ENCODE measurements at places on chromosomes 2 and 18. TPM values are rescaled to one million over a fixed set of nuclear protein-coding genes. Genes with fewer than 3 reads are reported as not detected.

CTLA4 gene
- not detected for total RNA-seq

NGEF gene
- total RNA-seq, result 2.1 TPM

UGT1A4 gene
- total RNA-seq, result not detected

DNA sequence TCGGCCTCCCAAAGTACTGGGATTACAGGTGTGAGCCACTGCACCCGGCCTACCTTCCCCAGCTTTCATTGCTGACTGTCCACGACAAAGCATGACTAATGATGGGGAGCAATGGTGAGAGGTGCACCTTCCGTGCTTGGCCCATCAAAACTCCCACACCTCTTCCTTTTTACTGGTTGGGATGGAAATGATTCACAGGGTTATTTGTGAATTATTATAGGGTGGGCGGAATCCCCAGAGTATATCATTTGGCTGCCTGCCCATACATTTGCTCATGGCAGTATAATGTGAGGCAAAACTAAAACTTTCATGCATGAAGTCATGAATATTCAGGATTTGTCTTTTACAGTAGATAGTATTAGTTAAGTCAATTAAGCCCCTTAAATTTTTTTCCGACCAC lies 334.2 kb upstream of the NETO1 start:
- no peaks in the 10 kb centered on the region for H3K36me3 ChIP-seq
- no peak overlapping the region for H3K27ac ChIP-seq
- no peak for DNase-seq
- H3K4me1 ChIP-seq, result no peaks in the 10 kb centered on the region

GRCh38 chr18:72058851-72059250 lies 485.3 kb downstream of the CBLN2 start:
- H3K4me3 ChIP-seq, result no peak overlapping the region
- no peaks in the 10 kb centered on the region for H3K36me3 ChIP-seq
- H3K27me3 ChIP-seq, result no peaks in the 10 kb centered on the region
- no peak overlapping the region for H3K27ac ChIP-seq
- DNase-seq, result no peak
- H3K4me1 ChIP-seq, result no peaks in the 10 kb centered on the region

DNA sequence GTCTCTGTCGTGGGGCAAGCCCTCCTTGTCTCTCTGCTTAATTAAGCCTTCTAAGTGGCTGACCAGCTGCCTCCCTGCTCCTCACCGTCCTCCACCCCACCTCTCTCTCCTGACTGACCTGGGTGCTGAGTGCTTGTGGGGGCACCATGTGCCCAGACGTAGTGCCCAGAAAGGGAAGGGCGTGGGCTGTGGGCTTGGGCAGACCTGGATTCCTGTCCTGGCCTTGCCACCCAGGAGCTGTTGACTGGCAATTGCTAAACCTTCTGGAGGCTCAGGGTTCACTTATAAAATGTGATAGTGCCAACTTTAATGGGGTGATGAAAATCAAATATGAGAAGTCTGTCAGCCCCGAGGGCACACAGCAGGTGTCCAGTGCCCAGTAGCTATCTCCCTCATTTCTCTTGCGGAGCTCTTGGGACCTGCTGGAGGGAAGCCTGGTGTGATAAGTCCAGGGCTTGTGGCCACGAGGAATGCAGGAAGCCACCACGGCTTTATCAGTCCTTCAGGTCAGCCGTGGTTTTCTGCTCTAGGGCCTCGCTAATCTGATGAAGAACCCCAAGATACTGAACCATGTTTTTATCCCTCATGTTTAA lies 22.0 kb upstream of the INHBB start:
- H3K4me3 ChIP-seq, result no peak overlapping the region
- DNase-seq, result no peak
- H3K27me3 ChIP-seq, result peaks cover 18% of the 10 kb centered on the region
- no peak overlapping the region for H3K27ac ChIP-seq
- no peaks in the 10 kb centered on the region for H3K4me1 ChIP-seq
- no peaks in the 10 kb centered on the region for H3K36me3 ChIP-seq

DNA sequence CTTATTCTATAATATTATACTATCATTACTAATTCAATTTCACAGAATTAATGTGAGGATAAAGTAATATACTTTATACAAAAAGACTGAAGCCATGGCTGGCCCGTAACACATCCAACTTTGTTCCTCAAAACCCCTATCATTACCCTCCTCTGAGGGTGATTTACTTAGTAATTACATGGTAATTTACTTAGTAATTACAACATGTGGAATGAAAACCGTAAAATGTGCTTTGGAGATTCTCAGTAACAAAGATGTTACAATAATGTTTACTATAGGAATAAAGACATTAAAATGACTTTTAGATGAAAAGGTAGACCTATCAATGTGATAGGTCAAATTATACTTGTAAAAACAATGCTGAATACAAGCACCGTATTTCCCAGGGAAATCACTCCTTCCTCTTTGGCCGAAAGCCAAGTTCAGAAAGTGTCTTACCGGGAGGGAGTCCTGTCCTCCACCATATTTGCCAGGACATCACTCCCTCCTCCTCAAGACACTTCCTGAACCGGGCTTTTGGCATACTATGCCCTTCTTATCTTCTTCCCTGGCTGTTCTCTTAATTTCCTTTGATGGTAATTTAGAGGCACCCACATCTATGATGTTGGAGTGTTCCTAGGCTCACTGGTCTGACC lies 1047.8 kb downstream of the SOCS6 start:
- no peaks in the 10 kb centered on the region for H3K4me1 ChIP-seq
- H3K27ac ChIP-seq, result no peak overlapping the region
- no peaks in the 10 kb centered on the region for H3K36me3 ChIP-seq
- DNase-seq, result no peak
- no peak overlapping the region for H3K4me3 ChIP-seq

- H3K4me3 ChIP-seq, result no peak overlapping the region
- no peak for DNase-seq
- H3K36me3 ChIP-seq, result no peaks in the 10 kb centered on the region
- peaks cover 28% of the 10 kb centered on the region for H3K4me1 ChIP-seq
- no peak overlapping the region for H3K27ac ChIP-seq
Observed at GRCh38 chr2:134244086-134244485, 9.8 kb upstream of the MGAT5 start.

DNA sequence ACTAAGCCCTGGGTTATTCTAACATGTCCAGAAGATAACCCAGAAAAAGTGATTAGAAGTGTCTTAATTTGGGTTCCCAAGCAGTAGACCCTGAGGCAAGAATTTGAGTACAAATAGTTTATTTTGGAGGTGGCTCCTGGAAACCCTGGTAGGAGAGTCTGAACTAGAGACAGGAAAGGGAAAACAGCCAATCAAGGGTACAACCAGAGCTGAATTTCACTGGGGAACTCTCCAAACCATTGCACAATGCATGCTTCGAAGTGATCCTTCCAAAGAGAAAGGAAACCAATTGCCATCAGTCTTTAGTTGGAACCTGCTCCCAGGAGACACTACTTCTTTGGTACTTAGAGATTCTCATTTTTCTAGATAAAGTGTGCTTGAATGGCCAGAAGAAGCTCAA lies 361.5 kb downstream of the MBD2 start:
- H3K36me3 ChIP-seq, result no peaks in the 10 kb centered on the region
- no peak overlapping the region for H3K27ac ChIP-seq
- DNase-seq, result peak; percentile 1
- no peaks in the 10 kb centered on the region for H3K27me3 ChIP-seq
- no peak overlapping the region for H3K4me3 ChIP-seq

UPP2 gene
- not detected for total RNA-seq

CRACDL gene
- total RNA-seq, result 0.04 TPM

- no peak overlapping the region for H3K4me3 ChIP-seq
- peaks cover 26% of the 10 kb centered on the region for H3K4me1 ChIP-seq
- no peaks in the 10 kb centered on the region for H3K27me3 ChIP-seq
- no peaks in the 10 kb centered on the region for H3K36me3 ChIP-seq
- no peak for DNase-seq
- H3K27ac ChIP-seq, result peak overlapping the region; percentile 44
Observed at GRCh38 chr2:24994146-24994724, 22.5 kb upstream of the DNAJC27 start.

DNA sequence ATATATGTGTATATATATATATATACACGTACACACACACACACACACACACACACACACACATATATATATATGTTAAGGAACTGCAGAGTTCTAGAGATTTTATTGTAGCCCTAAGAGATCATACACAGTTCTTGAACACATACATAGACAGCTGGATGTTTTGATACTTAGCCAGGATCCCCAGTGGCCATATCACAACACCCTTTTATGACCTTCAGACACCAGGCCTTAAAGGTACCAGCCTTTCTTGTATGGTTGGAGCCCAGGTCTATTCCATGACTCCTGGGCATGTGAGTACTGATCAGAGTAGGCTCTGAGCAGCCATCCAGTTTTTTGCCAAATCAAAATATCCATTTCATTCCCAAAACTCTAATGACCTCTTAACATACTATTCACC lies 138.3 kb downstream of the MYO1B start:
- H3K4me1 ChIP-seq, result no peaks in the 10 kb centered on the region
- no peak overlapping the region for H3K4me3 ChIP-seq
- no peak overlapping the region for H3K27ac ChIP-seq
- no peak for DNase-seq
- H3K36me3 ChIP-seq, result peaks cover 29% of the 10 kb centered on the region
- no peaks in the 10 kb centered on the region for H3K27me3 ChIP-seq

DNA sequence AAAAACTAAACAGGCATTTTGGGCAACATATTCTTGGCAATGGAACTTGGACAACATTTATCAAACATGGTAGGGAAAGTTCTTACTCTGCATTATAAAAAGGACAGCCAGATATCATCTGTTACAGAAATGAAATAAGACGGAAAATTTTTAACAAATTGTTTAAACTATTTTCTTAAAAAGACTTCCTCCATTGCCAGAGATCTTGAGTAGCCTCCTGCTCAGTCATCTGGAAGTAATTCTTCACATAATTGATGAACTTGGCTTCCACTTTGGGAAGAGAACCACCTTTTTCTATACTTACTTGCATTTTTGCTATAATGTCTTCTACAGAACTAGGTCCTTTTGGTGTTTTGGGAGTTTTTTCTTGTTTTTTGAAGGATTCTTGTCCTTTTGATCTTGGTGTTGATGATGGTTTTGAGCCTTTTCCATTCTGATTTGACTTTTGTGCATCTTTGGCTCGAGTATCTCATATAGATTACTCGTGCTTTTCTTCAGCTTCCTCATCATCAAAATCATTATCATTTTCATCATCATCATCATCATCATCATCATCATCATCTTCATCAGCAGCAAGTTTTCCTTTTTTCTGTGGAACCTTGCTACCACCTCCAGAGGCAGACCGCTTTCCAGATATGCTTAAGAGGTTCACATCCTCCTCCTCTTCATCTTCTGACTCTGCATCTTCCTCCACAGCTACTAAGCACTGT lies 66.2 kb downstream of the CD28 start:
- no peaks in the 10 kb centered on the region for H3K36me3 ChIP-seq
- no peak overlapping the region for H3K27ac ChIP-seq
- no peak for DNase-seq
- H3K4me3 ChIP-seq, result no peak overlapping the region

DNA sequence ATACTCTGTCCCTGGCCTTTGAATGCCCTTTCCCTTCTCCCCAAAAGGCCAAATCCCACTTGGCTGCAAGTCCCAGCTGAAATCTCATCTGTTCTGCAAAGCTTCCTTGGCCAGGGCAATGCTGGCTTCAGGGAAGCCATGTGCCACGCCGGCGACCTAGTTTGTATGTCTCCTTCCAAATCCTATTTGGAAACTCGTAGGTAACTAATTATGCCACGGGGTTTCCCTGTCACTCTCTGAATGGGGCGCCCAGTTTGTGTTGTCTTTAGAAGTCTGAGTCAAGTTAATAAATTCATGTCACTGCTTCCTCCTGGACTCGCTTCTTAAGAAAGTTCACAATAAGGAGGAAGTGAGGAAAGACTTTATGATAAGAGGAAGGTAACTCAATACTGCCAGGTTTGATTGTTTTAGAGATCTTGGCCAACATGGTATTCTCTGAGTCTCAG lies 19.1 kb downstream of the FHL2 start:
- H3K27ac ChIP-seq, result peak overlapping the region; percentile 80
- H3K36me3 ChIP-seq, result peaks cover 72% of the 10 kb centered on the region
- H3K4me1 ChIP-seq, result peaks cover 81% of the 10 kb centered on the region

BUB1 gene
- total RNA-seq, result 64.2 TPM

DNA sequence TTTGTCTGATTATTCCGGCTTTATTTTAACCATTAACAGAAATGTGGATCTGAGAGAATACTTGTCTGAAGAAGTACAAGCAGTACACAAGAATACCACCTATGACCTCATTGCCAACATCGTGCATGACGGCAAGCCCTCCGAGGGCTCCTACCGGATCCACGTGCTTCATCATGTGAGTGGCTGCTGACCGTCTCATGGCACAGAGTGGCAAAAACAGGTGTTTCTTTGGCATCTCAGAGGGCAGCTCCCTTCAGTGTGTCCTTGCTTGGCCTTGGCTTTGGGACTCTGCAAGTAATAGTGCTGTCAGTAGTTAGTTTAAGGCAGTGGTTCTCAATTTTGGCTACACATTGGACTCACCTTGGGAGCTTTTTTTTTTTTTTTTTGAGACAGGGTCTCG lies 23.1 kb downstream of the SFTPB start:
- H3K36me3 ChIP-seq, result peaks cover 77% of the 10 kb centered on the region
- no peak for DNase-seq
- no peaks in the 10 kb centered on the region for H3K27me3 ChIP-seq
- H3K27ac ChIP-seq, result no peak overlapping the region
- no peak overlapping the region for H3K4me3 ChIP-seq

DNA sequence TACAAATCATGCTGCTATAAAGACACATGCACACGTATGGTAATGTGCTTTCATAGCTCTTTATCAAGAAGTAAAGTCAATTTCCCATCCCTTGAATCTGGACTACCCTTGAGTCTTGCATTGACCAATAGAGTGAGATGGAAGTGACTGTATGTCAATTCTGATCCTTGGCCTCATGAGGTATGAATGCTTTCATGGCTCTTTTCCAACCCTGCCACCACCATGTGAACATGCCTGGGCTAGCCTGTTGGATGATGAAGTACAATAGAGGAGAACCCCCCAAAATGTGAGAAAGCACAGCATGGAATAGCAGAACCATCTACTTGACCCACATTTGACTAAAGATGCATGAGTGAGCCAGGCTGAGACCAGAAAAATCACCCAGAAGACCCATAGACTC lies 237.0 kb downstream of the NYAP2 start:
- no peak overlapping the region for H3K4me3 ChIP-seq
- no peaks in the 10 kb centered on the region for H3K27me3 ChIP-seq
- no peaks in the 10 kb centered on the region for H3K4me1 ChIP-seq
- DNase-seq, result no peak
- H3K36me3 ChIP-seq, result no peaks in the 10 kb centered on the region

WNT6 gene
- not detected for total RNA-seq

Measured in cardiac muscle cell (in vitro differentiated cells and primary cell).